Activated T-cell treated with anti-CD3 and anti-CD28 coated beads, Interleukin-2, amount 50 U/mL, for 72 hours (primary cell): ENCODE measurements at places on chromosomes 1 and 21. TPM values are rescaled to one million over a fixed set of nuclear protein-coding genes. Genes with fewer than 3 reads are reported as not detected.

DNA sequence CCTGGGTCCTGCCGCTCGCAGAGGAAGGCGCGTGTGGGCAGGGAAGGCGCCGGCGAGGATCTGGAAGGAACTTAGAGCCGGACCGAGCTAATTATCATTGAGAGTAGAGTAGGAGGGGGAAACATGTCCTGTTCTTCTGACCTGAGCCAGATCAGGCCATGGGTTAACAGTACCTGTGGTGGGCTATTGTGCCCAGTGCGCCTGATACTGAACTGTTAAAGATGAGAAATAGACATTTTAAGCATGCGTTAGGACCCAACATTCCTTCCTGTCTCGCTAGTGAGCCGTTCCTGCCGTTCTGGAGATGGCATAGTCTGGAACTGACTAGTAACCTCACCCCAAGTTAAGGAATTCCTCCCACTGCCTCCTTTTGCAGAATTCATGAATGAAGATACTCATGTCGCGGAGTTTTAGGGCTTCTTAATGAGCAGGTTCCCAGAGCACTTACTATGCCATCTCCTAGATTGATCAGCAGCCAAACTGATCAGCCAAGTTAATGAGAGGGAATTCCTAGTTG, 870 bp downstream of the STRIP1 start:
- DNase-seq = no peak

Gene PCBP3
- 20.2 TPM for total RNA-seq

DNA sequence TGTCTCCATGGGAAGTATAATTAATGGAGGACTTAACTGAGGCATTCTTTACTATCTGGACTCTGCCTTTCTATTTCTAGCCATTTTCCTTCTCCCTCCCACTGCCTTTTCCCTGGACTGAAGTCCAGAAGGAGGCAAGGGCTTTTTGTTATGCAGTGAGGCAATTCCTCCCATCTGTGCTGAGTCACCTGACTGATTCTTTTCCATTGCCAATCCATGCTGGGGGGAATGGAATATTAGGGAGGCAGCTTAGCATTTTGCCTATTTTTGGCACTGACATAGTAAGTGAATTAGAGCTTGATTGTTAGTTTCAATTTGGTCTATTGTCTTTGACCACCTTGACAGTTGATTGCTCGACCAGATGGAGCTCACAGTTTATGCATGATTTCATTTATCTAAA, 1000.6 kb upstream of the PRMT6 start:
- DNase-seq = no peak

DNA sequence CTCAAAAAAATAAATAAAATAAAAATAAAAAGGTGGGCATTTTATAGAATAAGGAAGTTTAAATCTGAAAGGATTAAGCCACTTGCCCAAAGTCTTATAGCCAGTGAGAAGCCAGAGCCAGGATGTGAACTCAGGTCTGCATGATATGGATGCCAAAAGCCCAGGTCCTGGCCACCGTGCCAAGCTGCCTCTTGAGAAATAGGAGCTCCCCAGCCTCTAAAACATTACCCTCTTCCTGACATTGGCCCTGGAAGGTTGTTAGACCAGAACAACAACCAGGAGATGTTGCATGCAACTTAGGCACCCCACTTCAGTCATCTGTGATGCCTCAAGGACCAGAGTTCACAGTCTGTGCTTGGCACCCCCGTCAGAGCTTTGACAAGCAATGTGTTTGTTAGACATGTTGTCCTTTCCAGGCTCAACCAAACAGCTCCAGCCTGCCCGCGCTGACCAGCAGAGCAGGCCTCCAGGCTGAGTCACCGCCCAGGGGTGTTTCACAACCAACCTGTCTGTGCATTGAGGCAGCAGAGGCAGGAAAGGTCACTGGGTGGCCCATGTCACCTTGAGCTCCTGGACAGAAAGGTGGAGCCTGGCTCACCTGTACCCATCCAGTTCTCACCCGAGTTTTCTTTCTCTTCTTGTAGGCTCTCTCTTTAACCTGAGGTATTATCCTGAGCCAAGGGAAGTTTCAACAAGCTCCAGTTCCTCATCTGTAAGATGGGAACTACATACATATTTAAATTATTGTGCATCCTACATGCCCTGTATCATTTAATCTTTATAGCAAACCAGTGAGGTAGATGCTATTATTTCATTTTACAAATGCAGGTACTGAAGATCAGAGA, 14.9 kb upstream of the MED18 start:
- no peak for DNase-seq

Gene CLDN17
- not detected for total RNA-seq

- peak; percentile 67 for DNase-seq
These were observed 150.1 kb upstream of the FGGY start for GRCh38 chr1:59146651-59147358.

DNA sequence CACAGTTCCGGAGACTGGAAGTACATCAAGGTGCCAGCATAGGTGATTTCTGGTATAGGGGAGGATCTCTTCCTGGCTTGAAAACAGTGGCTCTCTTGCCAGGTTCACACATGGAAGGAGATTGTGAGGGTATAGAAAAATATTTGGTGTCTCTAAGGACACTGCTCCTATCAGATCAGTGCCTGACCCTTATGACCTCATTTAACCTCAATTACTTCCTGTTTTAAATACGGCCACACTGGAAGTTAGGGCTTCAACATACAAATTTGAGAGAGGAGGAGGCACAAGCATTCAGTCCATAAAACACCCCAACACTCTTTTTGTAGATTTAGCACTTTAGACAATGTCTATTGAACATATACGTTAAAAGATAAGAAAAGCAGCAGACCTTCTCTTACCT, 37.0 kb downstream of the COL6A1 start:
- DNase-seq = no peak

Gene CR2
- total RNA-seq = 0.07 TPM

Gene ROR1
- 0.19 TPM for total RNA-seq

Gene DDR2
- total RNA-seq = 0.17 TPM

Gene SPATA6
- total RNA-seq = 5.7 TPM

DNA sequence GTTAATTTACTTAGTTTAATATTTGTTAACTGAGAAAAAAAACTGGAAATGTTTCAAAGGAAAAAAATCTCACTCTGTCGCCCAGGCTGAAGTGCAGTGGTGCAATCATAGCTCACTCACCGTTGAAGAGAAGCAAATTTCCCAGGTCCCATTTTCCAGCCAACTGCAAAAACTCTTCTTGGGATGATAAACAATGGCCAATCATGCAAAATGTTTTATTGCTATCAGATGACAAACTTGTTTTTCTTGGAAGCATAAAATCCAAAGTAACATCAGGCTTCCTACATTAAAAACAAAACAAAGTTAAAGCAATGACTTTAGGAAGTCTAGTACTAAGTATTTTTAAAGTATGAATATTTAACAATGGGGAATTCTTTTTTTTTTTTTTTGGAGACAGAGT, 84.9 kb downstream of the LYST start:
- no peak for DNase-seq

Gene CD101
- total RNA-seq = 3.0 TPM

- no peak for DNase-seq
These were observed 26.4 kb upstream of the CLIC6 start for GRCh38 chr21:34642211-34643075.

DNA sequence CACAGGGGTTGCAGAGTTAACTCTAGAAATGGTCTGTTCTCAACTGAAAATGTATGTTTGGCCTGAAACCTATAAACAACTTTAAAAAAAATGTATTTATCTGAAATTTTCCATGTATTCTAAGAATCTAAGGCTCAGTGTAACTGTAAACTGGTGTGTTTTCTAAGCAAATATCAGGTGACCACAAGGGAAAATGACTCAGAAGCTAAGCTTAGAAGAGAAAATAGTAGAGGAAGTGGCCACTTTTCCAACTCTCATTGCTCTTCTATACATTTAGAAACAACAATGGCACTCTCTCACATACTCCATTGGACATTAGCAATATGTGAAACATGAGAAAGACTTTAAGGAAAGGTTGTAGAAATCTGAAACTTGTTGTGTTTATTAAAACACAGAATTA, 7.5 kb downstream of the TNFSF18 start:
- no peak for DNase-seq

DNA sequence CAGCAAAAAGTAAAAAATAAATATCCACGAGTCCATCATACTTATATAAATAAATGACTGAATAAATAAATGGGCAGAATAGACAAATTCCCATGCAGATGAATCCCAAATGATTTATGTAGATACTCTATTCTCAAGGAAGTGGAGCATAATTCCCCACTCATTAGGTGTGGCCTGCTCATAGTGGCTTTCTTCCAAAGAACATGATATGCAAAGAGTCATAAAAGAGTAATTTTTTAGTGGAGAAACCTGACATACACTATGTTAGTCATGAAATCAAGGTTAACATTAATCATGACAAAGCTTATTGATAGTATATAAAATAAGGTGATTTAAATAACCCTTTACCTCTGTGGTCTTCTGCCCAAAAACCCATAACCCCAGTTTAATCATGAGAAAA, 298.9 kb downstream of the DPYD start:
- no peak for DNase-seq

Gene PGLYRP4
- 0.29 TPM for total RNA-seq

DNA sequence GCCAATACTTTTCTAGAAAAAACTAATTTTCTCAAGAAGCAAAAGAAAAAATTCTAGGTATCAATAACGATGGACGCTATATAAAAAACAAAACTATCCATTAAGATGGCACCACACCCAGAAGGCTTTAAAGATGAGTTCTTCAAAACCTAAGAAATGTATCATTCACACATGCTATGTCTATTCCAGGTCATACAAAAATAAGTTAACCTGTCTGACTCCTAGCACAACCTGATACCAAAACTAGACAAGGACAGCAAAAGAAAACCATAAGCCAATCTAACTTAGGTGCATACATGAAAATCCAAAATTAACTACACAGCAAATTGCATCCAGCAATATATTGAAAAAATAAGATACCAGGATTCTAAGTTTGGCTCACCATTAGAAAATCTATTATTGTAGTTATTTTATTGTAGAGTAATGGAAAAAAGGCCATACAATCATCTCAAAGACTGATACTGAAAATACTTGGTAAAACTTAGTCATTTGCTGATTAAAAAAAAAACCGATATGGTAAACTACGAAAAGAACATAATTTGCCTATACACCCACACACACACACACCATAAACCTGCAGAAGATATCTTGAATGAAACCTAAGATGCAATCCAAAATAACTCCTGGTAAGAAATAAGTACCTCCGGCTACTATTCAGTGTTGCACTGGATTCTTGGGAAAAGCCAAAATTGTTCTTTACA, 55.0 kb downstream of the TRAF5 start:
- DNase-seq = no peak

Gene DNAJC28
- total RNA-seq = 0.55 TPM

Gene PPP1R15B
- 82.9 TPM for total RNA-seq

Gene LRRC71
- total RNA-seq = not detected

GRCh38 chr1:92486251-92487077, at the start of gene GFI1:
TSS of gene GFI1 (minus strand) at chr1:92486925. CDS start at chr1:92483487, 3,438 bp downstream.
- DNase-seq = peak; percentile 90
